ENCODE measurements at places on chromosomes 5 and 9.

- no peak for DNase-seq
These were observed 26.5 kb upstream of the TRIM36 start for GRCh38 chr5:115196161-115196560.

- no peak for DNase-seq
These were observed 76.6 kb downstream of the CRB2 start for GRCh38 chr9:123432331-123433236.

GRCh38 chr9:93345643-93346230, 105.7 kb upstream of the FAM120A start:
- DNase-seq = no peak

GRCh38 chr9:16102154-16102553, 549.3 kb downstream of the CCDC171 start:
- no peak for DNase-seq

DNA sequence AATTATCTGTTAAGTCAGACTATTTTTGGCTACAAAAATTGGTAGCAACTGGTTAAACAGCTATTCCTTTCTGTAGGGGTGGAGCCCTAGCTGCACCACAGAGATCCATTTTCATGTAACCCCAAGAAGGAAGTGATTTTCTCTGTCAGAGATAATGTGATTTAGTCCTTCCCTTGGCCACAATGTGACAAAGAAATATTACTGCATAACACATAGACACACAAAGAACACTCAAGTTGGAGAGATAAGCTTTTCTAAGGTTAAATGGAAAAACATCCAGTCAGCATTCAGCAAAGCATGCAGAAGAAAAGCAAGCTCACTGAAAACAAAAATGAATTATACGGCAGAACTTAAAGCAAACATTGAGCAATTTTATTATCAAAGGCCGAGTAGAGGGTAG, 227.8 kb upstream of the CDH9 start:
- DNase-seq = no peak

DNA sequence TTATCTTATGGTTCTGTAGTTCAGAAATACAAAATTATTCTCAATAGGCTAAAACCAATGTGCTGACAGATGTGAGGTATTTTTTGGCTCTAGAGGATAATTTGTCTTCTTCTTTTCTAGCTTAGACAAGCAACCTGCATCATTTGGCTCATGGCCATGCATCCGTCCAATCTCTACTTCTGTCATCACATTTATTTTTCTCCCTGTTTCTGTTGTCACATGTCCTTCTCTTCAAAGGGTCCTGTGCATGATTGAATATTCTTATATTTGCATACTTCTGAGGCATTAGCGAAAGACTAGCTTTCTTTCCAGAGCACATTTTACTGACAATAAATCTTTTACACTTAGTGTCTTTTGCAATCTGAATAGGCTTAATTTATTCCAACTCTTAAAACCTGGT, 564.7 kb downstream of the CDH10 start:
- DNase-seq = no peak

DNA sequence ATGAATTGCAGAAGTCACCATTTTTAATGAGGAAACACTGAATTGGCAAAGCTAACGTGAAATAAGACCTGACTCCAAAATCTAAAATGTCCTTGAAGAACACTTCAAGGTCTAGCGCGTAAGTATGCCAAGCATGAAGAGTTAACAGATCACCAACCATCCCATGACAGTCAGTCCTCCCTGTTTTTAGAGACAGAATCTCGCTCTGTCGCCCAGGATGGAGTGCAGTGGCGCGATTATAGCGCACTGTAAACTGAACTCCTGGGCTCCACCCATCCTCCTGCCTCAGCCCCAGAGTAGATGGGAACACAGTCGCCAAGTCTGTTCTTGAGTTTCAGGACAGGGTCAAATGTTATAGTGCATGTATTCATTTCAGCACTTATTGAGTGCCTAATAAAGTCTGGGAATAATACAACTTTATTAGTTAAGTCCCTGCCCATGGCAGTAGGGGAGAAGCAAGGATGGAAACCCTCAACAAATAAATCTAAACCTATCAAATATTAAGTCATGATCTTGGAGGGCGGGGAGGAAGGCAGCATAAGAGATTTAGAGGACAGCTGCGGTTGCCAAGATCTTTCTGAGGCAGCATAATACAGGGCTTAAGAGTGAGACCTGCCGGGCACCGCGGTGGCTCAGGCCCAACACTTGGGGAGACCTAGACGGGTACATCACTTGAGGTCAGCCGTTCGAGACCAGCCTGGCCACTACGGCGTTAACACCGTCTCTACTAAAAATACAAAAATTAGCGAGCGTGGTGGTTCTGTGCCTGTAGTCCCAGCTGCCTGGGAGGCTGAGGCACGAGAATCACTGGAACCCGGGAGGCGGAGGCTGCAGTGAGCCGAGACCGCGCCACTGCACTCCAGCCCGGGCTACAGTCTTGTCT, 1.1 kb downstream of the ATPSCKMT start:
- no peak for DNase-seq

- no peak for DNase-seq
These were observed 58.5 kb downstream of the SGCD start for GRCh38 chr5:156385416-156385815.

DNA sequence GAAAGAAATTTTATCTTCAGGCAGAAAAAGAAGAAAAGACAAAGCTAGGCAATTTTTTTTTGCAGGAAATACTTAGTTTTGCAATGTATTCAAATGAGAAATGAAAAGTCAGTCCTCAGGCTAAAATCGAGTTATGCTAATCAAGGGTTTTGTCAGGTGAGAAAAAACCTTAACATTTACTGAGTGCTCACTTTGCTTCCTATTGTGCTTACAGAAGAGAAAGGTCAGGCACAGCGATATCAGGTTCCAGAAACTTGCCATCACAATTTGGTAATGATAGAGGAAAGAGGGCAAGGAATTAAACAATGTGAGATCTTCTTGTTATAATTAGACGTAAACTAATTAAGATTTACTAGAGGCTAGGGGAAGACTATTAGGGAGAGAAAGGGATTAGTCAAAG, 431.7 kb upstream of the CTNND2 start:
- no peak for DNase-seq

- DNase-seq = no peak
These were observed 79.8 kb downstream of the XRCC4 start for GRCh38 chr5:83157163-83157562.

- no peak for DNase-seq
These were observed 54.0 kb upstream of the ROR2 start for GRCh38 chr9:92004045-92004392.

DNA sequence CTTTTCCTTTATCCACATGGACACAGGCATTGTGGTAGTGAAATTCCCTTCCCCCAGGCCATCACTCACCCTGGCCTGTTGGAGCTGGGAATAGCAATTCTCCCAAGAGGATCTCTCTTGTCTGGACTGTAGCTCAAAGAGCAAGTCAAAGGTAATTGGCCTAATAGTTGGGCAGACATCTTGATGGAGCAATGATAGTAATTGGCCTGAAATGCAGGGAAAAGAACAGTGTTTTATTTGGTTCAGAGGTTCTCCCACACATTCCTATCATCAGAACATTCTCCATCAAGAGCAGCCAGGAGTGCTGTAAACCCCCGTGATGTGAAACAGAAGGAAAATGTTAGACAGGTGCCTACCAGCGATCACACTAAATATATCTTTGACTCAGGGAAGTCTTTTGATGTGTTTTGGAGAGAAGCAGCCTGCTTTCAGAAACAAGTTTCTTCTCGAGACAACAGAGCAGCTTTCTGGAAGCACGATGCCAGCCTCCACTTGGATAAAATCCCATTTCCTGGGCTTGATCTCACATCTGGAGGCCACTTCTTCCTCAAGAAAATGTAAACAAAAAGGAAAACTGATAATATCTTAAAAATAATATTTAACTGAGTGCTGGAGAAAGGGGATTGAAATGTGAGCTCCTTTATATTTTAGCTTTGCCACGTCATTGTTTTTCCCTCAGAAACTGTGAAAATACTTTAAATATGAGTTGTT, 198.1 kb upstream of the WWC1 start:
- no peak for DNase-seq

DNA sequence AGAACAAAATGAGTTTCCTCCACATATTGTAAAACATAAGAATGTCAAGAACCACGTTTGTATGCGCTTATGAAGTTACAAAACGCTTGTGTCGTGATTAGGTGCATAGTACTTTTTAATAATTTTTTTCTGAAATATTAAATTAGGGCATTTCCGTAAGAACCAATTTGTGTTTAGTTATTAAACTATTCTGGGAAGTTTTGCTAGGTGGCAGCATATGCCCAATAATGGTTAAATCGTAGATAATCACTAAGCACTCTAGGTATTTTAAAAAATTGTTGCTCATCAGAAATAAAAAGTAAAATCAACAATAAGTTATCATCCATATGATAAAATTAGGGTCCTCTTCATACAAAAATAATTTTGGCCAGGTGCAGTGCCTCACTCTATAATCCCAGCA, 5.4 kb downstream of the SRFBP1 start:
- no peak for DNase-seq

DNA sequence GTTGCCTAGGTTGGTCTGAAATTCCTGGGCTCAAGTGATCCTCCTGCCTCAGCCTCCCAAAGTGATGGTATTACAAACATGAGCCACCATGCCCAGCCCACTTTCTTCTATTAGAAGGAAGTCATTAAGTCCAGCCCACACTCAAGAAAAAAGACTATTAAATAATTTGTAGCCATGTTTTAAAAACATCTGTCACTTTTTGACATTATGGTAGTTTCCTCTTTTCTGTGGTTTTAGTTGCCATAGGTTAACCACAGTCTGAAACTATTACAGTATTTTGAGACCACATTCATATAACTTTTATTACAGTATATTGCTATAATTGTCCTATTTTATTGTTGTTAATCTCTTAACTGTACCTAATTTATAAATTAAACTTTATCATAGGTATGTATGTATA, 31.9 kb upstream of the C5orf24 start:
- DNase-seq = no peak

- DNase-seq = no peak
These were observed 171.9 kb upstream of the GRIA1 start for GRCh38 chr5:153318556-153318955.

DNA sequence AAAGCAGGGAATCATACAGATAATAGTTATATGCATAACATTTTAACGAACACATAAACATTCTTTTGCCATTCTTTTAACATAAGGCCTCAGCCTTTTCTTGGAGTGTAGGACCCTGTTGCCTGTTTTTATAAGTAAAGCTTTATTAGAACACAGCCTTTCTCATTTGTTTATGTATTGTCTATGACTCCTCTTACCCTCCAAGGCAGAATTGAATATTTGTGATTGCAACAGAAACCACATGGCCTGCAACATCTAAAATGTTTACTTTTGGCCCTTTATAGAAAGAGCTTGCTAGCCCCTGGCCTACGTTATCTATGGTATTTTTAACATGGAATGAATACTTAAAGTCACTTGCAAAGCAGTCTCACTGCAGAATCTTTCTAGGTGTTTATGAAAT, 2.6 kb downstream of the SLC31A1 start:
- DNase-seq = no peak

GRCh38 chr9:19085295-19085694, 17.4 kb downstream of the HAUS6 start:
- DNase-seq = no peak

DNA sequence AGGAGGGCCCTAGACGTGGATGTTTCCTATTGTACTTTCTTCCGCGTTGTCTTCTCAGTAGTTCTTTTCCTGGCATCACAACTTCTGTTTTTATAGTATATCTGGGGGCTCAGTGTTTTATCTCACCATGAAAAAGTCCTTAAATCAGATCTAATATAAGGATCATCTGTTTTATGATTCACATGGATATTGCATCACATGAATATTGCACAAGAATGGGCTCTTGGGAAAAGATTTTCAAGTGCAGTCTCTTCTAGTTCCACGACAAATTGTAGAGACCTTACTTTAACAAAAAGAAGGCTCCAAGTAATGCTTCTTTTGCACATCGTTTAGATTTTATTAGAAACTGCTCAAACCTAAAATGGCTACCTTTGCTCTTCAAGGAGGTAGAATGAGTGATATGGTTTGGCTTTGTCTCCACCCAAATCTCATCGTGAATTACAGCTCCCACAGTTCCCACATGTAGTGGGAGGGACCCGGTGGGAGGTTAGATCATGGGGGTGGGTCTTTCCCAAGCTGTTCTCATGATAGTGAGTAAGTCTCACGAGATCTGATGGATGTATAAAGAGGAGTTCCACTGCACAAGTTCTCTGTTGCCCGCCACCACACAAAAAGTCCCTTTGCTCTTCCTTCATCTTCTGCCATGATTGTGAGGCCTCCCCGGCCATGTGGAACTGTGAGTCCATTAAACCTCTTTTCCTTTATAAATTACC, 53.7 kb upstream of the FAM120A start:
- no peak for DNase-seq

DNA sequence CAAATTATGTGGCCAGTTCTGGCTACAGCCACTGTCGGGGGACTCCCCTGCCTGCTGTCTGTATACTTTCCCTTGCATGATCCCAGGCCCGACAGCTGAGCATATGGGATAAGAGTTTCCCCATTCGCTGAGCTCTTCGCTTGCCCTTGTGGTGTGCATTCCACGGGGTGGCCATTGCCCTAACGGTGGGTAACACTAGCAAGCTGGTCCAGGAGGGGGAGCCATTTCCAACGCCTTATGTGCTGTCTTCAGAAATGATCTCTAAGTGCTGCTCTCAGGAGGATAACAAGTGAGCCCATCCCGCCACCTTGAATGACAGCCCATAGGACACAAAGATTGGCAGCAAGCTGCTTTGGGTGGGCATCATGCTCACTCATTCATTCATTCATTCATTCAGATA, 190.9 kb downstream of the FSTL4 start:
- DNase-seq = no peak

DNA sequence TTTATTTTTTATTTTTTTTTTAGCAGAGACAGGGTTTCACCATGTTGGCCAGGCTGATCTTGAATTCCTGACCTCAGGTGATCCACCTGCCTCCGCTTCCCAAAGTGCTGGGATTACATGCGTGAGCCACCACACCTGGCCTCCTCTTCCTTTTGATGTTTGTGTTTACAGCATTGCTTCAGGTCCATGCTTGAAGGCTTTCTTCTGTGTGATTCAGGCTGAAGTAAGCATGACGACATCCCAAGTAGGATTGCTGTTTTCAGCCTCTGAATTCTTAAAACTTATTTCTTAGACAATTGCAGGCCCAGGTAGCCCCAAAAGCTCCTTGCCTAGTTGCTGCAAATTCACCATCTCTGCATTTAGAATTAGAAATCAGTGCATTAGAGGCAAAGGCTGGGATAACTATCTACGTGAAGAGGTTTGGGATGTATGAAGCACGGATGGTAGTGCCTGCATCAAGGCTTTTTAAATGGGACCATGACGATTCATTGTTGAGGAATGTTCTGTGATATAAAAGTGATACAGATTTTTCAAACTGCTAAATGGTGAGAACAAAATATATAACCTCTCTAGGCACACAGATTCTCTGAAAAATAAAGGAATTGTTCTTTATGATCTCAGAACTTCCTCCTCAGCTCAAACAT, 3.0 kb upstream of the ETF1 start:
- no peak for DNase-seq

GRCh38 chr5:134111741-134112647, 2.5 kb upstream of the TCF7 start:
- DNase-seq = no peak

GRCh38 chr5:128782446-128782845, 182.8 kb upstream of the SLC27A6 start:
- DNase-seq = no peak

All from stimulated activated CD4-positive, alpha-beta T cell treated with anti-CD3 and anti-CD28 coated beads, Interleukin-1b, Interleukin-23, amount 100 ng/mL, for 1 hour (primary cell).